ENCODE measurements at places on chromosomes 3 and 15. TPM values are rescaled to one million over a fixed set of nuclear protein-coding genes. Genes with fewer than 3 reads are reported as not detected.

CEP152 gene
- 5.1 TPM for polyA plus RNA-seq

SQOR gene
- 58.7 TPM for polyA plus RNA-seq

IMPG2 gene
- polyA plus RNA-seq, result not detected

SUSD5 gene
- polyA plus RNA-seq, result not detected

CCR8 gene
- polyA plus RNA-seq, result not detected

- DNase-seq, result no peak
Measured at GRCh38 chr3:104907507-104907906, 459.2 kb upstream of the ALCAM start.

DNA sequence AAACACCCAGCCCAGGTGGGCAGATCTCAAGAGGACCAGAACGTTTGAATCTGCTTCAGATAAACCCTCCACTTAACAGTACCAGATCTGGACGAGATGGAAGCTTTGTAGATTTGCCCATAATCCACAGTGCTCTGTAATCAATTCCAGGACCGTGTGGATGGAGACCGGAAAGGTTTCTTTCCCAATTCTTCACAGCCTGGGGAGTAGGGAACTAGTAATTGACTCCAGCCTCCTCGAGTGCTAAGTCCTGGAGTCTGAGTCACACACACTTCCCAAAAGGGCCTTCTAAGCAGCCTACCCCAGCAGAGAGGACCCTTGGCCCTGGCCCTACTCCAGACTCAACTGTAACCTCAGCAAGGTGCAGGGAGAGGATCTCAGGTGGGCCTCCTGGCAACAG is 56.2 kb upstream of the TSEN2 start:
- no peak for DNase-seq

DNA sequence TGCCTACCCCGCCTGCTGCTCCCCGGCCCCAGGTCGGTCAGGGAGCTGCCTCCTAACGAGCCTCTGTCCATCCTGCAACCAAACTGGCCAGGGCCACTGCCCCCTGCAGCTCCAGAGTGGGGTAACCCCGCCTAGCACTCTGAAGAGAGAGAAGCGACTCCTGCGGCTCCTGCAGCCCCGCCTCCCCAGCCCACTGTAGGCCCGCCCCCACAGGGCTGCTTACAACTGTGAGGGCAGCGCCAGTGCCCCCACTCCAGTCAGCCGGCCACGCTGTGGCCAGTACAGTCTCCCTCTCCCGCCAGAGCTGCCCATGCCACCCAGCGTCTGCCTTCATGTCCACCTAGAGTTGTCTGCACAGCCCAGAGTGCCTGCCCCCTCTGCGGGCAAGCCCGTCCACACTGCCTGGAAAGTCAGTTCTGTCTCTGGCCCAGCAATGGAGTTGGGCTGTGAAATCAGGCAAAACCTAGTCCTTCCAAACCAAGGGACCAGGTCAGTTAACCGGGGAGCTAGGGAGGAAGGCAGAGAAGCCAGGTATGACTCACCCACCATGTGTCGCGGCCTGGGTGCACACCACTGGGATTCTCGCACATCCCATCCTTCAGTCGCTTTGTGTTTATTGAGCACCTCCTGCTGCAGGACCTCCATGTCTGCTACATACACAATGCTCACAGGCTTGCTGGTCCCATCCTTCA is 2.4 kb downstream of the UCN2 start:
- DNase-seq, result no peak

- no peak for DNase-seq
Measured at GRCh38 chr3:148318240-148318639, 379.5 kb upstream of the AGTR1 start.

DNA sequence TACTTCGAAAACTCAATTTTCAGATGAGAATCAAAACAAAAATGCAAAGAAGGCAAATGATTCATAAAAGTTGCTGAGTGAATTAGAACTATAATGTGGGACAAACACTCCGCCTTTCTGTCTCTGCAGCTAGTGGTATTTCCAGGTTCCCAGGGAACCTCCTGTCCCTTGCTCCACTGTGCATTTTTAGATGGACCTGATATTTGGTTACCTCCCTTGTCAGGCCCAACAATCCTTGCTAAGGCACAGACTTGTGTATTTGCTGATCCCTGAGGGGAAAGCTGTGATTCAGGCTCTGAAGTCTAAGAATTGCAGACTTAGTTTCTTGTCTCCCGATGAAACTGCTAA is 162.7 kb downstream of the LPP start:
- no peak for DNase-seq

- no peak for DNase-seq
Measured at GRCh38 chr15:91281947-91282346, 181.9 kb downstream of the SV2B start.

Measured in naive thymus-derived CD8-positive, alpha-beta T cell (primary cell).